ENCODE measurements at places on chromosomes 1 and 21.

GRCh38 chr1:27400082-27400962, 7.9 kb downstream of the GPR3 start:
- DNase-seq: no peak

DNA sequence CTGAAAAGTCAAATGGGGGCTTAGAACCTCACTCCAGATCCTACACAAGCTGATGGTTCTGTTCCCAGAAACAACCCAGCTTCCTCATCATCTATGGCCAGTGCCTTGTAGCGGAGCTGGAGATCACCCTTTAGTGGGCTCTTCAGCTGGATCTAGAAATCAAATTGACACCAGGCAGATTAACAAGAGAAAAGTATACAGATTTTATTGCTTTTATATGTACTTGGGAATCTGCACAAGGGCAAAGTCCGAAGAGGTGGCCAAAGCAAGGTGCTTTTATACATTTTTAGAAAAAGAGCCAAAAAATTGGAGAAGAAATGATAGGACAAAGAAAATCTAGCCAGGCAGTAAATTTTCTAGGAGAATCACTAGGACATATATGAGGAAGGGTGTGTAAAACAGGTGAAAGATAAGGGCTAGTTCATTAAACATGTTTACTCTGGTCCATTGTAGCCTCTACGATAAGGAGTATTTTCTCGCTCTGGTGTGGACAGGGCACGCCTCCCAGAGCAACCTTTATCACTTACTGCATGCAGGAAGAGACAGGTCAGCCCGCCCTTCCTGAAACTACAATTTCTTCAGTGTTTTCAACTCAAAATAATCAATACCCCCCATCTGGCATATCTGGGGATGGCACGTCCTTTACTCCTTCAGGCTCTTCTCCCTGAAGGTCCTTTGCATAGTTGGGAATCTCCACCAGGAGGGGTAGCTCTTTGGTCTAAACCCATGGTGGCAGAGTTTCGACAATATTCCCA, 14.0 kb upstream of the LGALS8 start:
- no peak for DNase-seq

GRCh38 chr1:152912900-152913299, 4.6 kb downstream of the IVL start:
- DNase-seq: no peak

GRCh38 chr1:52978045-52978444, 51.0 kb downstream of the SCP2 start:
- no peak for DNase-seq

DNA sequence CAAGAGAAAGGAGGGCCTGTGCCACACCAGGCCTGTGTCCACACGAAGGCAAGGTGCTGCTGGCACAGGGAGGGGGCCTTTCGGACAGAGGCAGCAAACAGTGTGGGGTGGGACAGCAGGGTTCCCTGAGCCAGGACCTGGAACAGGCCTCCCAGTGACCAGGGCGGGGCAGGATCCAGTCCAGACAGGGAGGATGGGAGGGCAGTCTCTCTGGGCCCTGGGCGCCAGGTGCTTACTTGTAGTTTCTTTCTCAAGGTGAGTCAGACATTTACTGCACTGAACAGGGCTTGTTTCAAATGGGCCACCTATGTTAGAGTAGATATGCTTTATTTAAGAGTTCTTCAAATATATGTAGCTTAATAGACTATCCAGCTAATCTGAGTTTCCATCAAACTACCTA, 52.8 kb upstream of the STUM start:
- no peak for DNase-seq

GRCh38 chr1:156601122-156601830, at the start of gene GPATCH4:
Gene GPATCH4 (minus strand): TSS chr1:156601479.
- DNase-seq: peak; percentile 73

- no peak for DNase-seq
Measured at GRCh38 chr1:227779685-227780084, 35.8 kb upstream of the PRSS38 start.

DNA sequence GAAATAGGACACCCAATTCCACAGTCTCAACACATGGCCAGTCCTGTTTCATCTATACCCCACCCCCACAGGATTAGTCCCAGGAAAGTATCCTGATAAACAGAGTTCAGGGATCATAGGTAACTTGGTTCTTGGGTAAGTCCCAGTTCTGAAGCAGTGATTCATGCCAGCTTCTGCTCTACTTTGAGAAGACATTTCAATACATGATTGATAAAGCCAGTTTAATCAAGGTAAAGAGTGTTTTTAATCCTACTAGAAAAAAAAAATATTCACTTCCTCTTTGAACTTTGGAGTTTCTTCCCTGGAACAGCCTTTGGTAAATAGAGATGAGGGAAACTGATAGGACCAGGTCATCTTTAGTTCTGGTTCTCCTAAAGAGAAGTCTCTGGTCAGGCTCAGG, 142.4 kb downstream of the TLR5 start:
- no peak for DNase-seq

- DNase-seq: no peak
Measured at GRCh38 chr1:63277195-63278192, 44.9 kb upstream of the FOXD3 start.

- no peak for DNase-seq
Measured at GRCh38 chr1:3444298-3444697, 10.2 kb upstream of the ARHGEF16 start.

- DNase-seq: no peak
Measured at GRCh38 chr1:44284184-44284583, 70.9 kb downstream of the ERI3 start.

GRCh38 chr1:116877141-116877818, 32.4 kb upstream of the PTGFRN start:
- DNase-seq: no peak

- DNase-seq: no peak
Measured at GRCh38 chr1:99662539-99663080, 16.7 kb downstream of the PALMD start.

- no peak for DNase-seq
Measured at GRCh38 chr1:24986372-24986965, 56.4 kb upstream of the RUNX3 start.

GRCh38 chr1:208019257-208019656, 108.3 kb upstream of the CD34 start:
- no peak for DNase-seq

GRCh38 chr1:100001462-100001861, 31.7 kb downstream of the SLC35A3 start:
- DNase-seq: no peak

GRCh38 chr1:67980028-67980427, 70.4 kb downstream of the DIRAS3 start:
- no peak for DNase-seq

GRCh38 chr1:200468264-200469001, 58.6 kb upstream of the ZNF281 start:
- no peak for DNase-seq

- DNase-seq: no peak
Measured at GRCh38 chr1:21573475-21573874, 64.3 kb downstream of the ALPL start.

DNA sequence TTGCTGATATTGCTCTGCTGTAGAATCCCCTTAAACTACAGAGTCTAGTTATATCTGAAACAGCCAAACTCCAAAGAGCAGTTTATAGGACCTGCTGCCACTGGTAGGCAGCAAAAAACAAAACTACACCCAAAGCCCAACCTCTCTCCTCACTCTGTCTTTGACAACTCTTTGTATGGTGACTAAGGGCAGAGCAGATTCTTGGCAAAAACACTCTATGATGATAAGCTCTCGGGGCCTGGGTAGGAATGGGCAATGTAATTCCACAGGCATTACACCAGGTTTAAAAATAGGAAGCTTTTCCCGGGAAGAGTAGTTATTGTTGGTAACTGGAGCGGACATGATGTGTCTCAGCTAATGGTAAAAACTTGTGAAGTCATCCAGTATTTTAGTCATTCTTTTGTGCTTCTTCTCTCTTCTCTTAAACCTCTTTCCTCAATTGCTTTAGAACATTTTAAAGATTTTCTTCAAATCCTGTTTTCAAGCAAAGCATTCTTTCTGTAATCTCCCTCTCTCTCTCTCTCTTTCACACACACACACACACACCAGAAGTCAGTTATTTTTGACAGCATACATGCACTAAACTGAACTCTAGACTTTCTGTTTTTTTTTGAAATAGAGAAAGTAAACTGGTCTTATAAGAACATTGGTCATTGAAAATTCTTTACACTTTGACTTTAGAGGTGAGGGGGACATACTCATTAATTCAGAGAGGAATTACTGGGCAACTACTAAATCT, 193.5 kb downstream of the PAPPA2 start:
- no peak for DNase-seq

GRCh38 chr21:42145569-42146272, 73.2 kb upstream of the ABCG1 start:
- DNase-seq: peak; percentile 41

DNA sequence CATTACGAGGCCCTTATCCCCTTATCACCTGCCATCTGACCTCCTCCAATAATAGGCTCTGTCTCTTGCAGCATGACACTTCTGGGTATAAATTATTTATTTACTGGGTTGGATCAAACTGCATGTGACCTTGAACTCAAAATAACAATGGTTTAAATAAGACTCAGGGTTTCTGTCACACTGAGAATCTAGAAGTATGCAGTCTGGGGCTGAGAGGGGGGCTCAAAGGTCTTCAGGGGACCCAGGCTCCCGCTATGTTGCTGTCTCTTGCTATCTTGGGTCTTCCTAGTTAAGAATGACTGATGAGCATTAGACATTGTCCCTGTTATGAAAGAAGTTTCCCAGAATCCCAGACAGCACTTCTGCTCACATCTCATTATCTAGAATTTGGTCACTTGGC, 133.5 kb downstream of the URB2 start:
- no peak for DNase-seq

- no peak for DNase-seq
Measured at GRCh38 chr21:37564924-37565529, 198.5 kb downstream of the DYRK1A start.

DNA sequence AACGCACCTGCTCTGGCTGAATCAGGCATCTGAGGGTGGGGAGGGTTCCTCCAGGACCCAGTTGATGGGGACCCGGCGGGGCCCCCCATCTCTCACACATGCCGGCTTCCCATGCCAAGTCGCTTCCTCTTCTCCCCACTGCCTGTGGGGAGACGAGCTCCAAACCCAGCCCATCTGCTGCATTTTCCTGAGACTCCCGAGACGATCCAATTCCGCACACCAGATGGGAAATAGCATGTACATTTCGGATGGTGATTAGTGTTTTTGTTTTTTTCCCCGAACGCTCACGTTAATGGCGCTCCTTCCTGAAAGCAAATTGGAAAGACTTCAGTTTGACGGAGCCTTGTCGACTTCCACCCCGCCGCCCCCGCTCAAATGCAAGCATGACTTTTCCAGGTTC, 13.2 kb upstream of the GRIK3 start:
- no peak for DNase-seq

DNA sequence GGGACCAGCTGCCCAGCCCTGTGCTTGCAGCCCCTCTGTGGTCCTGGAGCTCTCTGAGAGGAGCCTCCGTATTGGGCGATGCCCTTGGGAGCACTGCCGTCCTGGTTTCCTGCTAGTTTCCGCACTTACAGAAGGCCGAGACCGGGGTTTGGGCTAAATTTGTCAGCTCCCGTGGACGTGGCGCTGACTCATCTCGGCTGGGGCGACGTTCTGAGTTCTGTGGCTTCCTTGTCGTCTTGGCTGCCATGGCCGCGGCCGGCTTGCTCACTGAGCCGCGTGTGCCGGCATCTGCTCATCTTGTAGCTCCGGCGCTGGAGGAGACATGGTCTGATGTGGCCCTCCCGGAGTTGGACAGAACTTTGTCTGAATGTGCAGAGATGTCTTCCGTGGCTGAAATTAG, 64.9 kb downstream of the PCNT start:
- no peak for DNase-seq

- peak; percentile 5 for DNase-seq
Measured at GRCh38 chr21:34526618-34527290, 14.7 kb upstream of the KCNE1 start.

GRCh38 chr1:31010086-31010989, 55.2 kb downstream of the PUM1 start:
- peak; percentile 16 for DNase-seq

GRCh38 chr1:85200463-85201339, at the start of gene SYDE2:
Gene SYDE2 (minus strand): TSS chr1:85201016. CDS start chr1:85200996, 20 bp downstream.
- peak; percentile 38 for DNase-seq

DNA sequence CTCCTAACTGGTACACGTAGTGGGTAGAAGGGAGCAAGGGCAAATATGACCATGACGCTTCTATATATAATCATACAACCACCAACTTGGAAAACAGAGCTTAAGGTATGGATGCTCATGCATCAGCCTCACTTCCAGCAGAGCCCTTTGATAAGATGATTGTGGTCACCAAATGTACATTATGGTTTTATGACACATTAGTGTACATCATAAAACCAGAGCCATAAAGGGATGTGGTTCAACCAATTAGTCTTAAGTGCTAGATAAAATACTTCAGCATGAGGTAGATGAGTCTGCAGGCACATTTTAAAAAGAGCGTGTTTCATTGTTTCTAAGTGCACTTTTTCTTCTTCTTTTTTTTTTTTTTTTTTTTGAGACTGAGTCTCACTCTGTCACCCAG, 43.7 kb downstream of the NIBAN1 start:
- no peak for DNase-seq

- DNase-seq: no peak
Measured at GRCh38 chr1:3865606-3866160, 8.4 kb downstream of the DFFB start.

GRCh38 chr21:34833465-34833864, 164.7 kb downstream of the CLIC6 start:
- DNase-seq: no peak

GRCh38 chr1:8512504-8512903, 194.6 kb downstream of the SLC45A1 start:
- DNase-seq: no peak

- DNase-seq: no peak
Measured at GRCh38 chr1:8059161-8059622, 33.1 kb upstream of the ERRFI1 start.

DNA sequence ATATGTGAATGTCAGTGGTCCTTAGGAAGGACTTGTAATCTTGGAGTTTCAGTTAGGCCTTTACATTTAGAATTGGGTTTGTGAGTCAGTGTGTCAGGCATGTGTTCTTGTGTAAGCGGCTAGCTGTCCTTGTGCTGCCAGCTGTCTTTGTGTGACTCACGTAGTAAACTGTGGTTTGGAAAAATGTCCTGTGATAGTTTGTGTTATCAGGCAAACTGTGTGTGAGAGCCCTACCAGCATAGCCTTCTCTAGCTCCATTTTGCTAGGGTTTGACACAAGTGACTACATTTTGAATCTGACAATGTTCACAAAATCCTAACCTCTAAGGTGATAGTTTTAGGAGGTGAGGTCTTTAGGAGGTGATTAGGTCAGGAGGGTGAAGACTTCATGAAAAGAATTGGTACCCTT, 6.9 kb upstream of the SLC35D1 start:
- no peak for DNase-seq

- no peak for DNase-seq
Measured at GRCh38 chr1:164188497-164188896, 370.5 kb upstream of the PBX1 start.

DNA sequence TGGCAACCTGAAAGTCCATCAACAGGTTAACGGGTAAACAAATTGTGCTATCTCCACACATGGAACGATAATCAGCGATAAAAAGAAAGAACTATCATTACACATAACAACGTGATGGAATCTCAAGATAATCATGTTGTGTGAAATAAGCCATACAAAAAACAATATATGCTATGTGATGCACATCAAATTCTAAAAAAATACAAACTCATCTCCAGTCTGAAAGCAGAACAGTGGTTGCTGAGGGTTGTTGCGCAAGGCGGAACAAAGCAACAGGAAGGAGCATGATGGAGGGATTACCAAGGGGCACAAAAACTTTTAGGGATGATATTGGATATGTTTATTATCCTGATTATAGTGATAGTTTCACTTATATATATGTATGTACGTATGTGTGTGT, 324.8 kb downstream of the VAV3 start:
- DNase-seq: no peak

- no peak for DNase-seq
Measured at GRCh38 chr21:16534408-16535101, 804.8 kb downstream of the USP25 start.
